ENCODE measurements at places on chromosomes 7 and 10. TPM values are rescaled to one million over a fixed set of nuclear protein-coding genes. Genes with fewer than 3 reads are reported as not detected.
A peak's percentile ranks its signal among the peaks of the same experiment; 100 is the strongest.

Gene RTKN2
- polyA plus RNA-seq, result 11.6 TPM

Gene TBX20
- not detected for polyA plus RNA-seq

- no peak for DNase-seq
Observed at GRCh38 chr7:131623154-131623553, 66.7 kb upstream of the PODXL start.

GRCh38 chr7:129739427-129739826, 127.9 kb downstream of the NRF1 start:
- DNase-seq, result peak; percentile 39

DNA sequence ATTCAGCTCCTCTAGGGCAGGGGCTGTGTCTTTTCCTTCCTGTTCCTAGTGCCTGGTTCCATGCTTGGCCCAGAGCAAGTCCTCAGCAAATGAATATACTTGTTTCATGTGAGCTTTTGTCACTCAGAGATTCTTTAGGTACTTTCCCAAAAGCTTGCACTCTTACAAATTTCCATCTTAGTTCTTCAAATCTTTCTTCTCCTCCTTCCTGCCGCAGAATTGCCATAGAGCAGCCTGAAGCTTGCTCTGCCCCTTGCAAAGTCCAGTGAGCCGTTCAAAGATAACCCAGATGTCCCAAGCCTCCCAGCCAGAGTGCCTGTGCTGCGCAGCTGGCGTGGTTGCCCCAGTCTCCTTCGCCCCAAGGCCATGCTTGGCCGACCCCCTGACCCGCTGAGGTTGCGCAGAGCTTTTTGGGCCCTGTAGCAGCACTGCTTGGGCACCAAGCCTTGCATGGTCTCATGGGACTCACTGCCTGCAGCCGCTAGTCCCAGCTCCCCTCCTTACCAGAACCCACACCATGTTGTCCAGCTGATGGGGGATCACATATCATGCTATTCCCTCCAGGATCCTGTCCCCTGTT, 20.7 kb downstream of the CHST3 start:
- DNase-seq, result no peak

GRCh38 chr10:51010977-51011376, 63.3 kb upstream of the PRKG1 start:
- no peak for DNase-seq

DNA sequence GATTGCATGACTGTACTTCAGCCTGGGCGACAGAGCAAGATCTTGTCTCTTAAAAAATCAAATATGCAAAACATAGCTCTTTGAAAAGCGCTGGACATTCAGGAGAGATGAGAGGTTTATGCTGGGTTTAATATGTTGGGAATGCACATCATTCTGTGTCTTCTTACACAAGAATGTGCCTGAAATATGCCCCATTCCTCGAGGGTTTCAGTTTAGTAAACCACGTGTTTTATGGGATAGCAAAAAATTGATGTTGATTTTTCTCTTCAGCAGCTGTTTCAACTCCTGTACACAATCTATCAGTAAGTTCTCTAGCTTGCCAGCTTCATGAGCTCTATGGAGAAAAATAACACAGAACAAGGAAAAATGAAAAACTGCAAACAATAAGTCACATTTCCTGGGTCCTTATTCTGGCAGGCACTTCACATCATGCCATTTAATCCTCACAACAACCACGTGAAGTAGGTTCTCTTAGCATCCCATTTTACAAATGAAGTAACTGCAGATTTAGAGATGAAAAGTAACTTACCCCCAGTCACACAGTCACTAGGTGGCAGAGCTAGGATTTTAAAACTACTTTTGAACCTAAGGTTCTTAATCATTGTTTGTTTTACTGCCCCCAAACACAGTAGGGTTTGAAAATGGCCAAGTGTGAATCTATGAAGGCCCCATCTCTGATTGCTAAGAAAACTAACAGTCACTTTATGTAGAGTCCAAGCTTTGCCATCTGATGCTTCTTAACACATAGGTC, 423.6 kb downstream of the PHTF2 start:
- DNase-seq, result no peak

Gene INMT
- 2.0 TPM for polyA plus RNA-seq

DNA sequence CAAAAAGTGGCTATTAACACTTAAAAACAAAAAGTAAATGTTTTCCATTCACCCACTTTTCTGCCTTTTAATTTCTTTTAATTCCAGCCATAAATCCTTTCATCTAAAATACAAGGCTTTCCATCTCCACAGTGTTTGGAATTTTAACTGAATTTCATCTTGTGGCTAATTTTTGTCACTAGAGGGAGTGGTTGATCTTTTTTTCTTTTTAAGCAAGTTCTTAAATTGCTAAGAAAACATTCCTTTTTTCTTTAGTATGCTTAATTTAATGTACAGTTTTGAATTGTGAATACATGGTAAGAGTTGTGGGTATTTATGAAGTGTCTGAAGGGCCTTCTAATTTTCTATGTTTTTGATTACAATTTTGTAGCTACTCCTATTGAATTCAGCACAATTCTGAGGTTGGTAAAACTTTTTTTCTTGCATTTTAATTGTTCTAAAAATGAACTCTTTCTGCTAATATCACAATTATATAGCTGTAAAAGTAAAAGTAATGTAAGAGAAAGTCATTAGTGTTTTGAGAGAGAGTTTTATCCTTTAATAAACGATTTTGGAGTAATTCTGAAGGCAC, 54.9 kb upstream of the ANK3 start:
- peak; percentile 20 for DNase-seq

GRCh38 chr10:88707429-88708155, 1.5 kb downstream of the LIPK start:
- DNase-seq, result no peak

Gene KLF14
- polyA plus RNA-seq, result 0.88 TPM

DNA sequence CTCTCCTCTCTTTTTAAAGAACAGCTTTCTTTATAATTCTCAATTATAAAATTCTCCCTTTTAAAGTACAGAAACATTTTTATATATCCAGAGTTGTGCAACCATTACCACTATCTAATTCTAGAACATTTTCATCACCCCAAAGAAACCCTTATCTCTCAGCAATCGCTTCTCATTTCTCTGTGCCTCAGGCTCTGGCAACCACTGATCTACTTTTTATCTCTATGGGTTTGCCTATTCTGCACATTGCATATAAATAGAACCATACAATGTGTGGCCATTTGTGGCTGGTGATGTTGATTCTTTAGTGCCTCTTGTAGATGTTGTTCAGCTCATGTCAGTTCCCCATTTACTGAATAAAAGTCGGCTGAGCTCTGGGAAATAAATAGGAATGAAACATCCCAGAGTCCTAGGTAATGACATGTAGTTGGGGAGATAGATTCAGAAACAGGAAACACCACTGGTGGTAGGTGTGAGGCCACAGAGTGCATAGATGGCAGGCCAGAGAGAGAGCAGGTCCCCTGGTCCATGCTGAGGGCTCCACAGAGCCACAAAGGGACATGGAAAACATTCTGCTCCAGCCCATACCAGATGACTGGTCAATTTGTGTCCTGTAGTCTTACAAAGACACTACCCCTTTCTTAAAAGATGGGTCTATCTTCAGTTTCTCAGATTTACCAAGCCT, 126.5 kb downstream of the PLPP4 start:
- no peak for DNase-seq

GRCh38 chr10:29917311-29917710, 142.1 kb downstream of the JCAD start:
- no peak for DNase-seq

Gene TMEM60
- 26.1 TPM for polyA plus RNA-seq

GRCh38 chr7:29565224-29565630, 1.6 kb downstream of the PRR15 start:
- no peak for DNase-seq

DNA sequence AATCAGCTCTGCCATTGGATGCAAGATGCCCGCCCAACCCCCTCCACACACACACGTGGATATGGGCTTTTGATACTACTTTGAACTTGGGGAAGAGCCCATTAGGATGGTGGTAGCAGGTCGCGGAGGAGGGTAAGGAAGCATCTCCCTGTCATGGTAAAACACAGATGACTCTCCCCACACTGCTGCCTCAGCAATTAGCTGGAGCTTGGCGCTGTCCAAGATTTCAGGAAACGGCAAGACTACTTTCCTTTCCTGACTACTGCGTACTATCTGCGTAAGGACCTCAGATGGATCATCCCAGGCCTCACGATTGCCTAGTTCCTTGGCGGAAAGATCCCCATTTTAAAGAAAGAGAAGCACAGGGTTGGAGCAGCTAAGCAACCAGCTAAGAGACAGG, 134.3 kb downstream of the C10orf90 start:
- DNase-seq, result peak; percentile 36

DNA sequence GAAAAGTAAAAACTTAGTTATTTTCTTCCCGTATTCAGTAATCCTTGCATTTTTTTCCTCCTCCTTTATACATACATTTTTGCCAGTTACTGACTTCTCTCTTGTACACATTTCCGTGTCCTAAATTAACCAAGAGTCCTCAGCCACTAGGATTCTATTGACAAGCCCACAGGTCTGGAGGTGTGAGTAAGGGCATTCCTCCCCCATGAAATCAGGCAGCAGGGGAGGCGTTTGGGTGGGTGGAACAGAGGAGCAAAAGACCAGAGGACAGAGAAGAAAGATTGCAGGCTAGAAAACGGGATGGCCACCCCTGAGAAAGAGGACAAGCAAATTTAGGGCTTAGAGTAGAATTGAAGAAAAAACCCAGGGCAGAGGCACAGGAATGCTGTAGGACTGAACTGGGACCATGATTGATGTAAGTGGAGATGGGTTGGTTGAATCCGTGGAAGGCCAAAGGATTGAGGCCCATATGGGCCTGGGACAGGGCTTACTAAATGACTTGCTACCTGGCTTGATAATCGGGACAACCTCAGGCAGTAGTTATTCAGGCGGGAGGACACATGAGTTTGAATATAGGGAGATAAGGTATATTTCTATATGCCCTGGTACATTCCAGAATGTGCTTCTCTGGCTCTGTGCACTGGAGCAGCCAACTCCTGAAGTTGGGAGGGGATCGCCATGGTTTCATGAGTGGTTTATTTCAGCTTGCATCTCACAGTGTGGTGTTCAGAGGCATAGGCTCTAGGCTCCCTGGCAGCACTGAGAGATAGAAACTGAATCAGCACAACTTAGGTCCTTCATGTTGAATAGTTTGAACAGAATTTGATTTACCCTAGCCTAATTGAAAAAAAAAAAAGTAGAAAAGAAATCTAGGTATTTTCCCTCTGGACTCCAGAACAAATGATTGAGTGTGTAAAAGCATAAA, 28.0 kb downstream of the IKZF1 start:
- DNase-seq, result no peak

DNA sequence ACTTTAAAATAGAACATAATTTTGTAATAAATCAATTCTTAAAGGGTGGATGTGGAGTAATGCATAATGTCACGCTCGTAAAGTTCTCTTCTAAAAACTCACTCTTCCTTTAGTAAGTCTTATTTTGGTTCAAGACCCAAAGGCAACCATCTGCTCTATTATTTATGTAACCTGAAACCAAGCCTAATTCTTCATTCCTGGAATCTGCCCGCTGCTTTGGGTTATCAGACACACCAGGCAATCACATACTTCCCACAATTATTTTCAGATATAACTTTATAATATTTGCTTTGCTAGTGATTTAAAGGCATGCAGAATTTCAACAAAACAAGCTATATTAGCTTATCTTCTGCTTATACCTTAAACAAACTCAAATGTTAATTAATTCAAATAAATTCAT, 39.0 kb downstream of the RAB11FIP2 start:
- DNase-seq, result no peak

Gene RHOBTB1
- polyA plus RNA-seq, result 80.9 TPM

- peak; percentile 50 for DNase-seq
Observed at GRCh38 chr7:131071786-131072504, 255.7 kb upstream of the MKLN1 start.

DNA sequence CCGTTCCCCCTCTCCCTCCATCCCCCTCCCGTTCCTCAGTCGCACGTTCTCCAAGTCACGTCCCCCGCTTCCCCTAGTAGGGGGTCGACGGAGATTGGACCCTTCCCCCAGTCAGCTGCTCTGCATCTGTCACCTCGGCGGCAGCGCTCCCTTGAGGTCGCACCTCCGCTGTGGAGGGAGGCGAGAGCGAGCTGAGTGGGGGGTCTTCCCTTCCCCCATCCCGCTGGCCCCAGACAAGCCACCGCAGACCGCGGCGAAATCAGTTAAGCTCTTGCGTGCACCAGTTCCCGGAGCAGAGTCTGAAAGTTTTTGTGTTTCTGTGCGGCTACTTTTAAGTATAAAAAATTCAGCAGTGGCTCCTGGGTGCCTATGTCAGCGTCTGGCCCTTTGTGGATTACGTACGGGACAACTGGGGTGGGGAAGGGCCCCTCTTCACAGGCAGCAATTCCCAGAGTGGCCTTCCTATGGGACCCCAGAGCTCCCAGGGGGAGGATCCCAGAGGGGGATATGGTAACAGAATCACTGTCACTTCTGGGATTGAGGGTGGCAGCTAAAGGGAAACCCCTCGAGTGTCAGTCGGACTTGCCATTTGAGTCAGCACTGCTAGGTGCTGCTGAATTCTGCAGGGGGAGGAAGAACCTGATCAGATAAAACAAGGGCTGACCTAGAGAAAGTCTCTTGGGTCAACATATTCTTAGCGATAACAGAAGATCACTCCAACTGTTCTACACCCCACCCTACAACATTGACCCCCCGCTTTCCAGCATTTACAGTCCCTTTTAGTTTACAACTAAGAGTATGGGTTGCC, 12.5 kb upstream of the DDIT4 start:
- no peak for DNase-seq

Gene MLXIPL
- polyA plus RNA-seq, result 5.6 TPM

Gene CFAP69
- 12.6 TPM for polyA plus RNA-seq

- DNase-seq, result no peak
Observed at GRCh38 chr10:88923520-88923919, 29.1 kb downstream of the ACTA2 start.

GRCh38 chr7:318476-318875, 28.5 kb downstream of the FOXL3 start:
- DNase-seq, result no peak

DNA sequence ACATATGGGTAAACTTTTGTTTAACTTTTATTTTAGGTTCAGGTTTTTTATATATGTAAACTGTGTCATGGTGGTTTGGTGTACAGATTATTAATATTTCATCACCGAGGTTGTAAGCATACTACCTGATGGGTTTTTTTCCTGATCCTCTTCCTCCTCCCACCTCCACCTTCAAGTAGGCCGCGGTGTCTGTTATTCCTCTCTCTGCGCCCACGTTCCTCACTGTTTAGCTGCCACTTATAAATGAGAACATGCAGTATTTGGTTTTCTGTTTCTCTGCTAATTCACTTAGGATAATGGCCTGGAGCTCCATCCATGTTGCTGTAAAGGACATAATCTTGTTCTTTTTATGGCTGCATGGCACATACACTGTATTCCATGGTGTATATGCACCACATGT, 1000.0 kb upstream of the CELF2 start:
- DNase-seq, result no peak

Gene FOXI2
- polyA plus RNA-seq, result 2.2 TPM

Gene MBLAC1
- 1.9 TPM for polyA plus RNA-seq

Gene LRRN3
- 3.9 TPM for polyA plus RNA-seq

All from renal cortex interstitium (tissue), 15 donors.